ENCODE measurements at places on chromosomes 3 and 15. TPM values are rescaled to one million over a fixed set of nuclear protein-coding genes. Genes with fewer than 3 reads are reported as not detected.

- no peak for DNase-seq
Observed at GRCh38 chr3:188271226-188271914, 117.4 kb downstream of the LPP start.

UACA gene
- polyA plus RNA-seq: 95.6 TPM

IGDCC3 gene
- 8.2 TPM for polyA plus RNA-seq

- DNase-seq: no peak
Observed at GRCh38 chr15:88932271-88932874, 19.2 kb upstream of the MFGE8 start.

- DNase-seq: no peak
Observed at GRCh38 chr15:60973637-60974415, 255.3 kb downstream of the RORA start.

DNA sequence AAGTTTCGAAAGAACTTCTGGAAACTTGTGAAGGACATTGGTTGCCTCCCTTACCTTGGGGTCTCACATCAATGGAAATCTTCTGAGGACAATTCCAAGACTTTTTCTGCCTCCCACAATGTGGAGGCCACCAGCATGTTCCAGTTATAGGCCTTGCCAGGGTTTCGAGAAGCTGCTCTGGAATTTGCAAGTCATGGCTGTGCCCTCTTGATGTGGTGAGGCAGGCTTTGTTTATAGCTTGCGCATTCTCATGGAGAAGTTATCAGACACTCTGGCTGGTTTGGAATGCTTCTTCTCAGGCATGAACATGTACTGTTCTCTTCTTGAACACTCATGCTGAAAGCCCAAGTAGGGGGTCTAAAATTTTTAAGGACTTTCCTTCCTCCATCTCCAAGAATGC is 4.1 kb downstream of the CXCR6 start:
- no peak for DNase-seq

EOMES gene
- polyA plus RNA-seq: 0.11 TPM

HHATL gene
- 0.40 TPM for polyA plus RNA-seq

DNA sequence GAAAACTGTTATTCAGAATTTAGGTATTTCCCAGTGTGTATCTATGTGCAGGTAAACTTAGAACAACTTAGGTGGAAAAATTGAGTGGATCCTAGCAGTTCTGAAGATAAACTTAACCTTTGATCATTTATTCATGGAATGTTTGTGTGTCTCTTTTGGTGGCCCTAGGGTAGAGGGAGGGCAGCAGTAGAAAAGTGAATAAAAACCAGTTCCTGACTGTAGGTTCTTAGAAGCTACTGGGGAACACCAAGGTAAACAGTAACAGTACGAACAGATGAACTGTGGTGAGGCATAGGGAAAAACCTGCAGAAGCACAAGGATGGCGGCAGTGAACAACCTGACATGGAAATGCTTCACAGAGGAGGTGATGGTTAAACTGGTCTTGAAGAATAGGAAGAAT is 2.5 kb downstream of the SNRK start:
- no peak for DNase-seq

- DNase-seq: no peak
Observed at GRCh38 chr3:20040548-20041196, 426 bp downstream of the KAT2B start.

DNA sequence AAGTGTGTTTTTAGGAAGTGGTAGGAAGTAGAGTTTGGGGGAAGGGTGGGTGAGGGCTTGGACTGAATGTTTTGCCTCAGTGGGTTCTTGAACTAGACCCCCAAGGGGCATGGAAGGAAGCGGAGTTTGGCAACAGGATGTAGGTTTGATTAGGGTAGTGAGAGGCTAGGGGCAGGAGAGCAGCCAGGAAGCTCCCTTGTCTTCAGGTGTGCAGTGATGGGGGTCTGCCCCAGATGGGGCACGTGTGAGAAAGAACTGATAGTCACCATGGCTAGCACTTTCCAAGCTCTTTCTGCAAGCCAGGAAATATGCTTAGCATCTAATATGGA is 4.7 kb downstream of the ZSCAN2 start:
- no peak for DNase-seq

AADACL2 gene
- not detected for polyA plus RNA-seq

MINAR1 gene
- polyA plus RNA-seq: 0.97 TPM

- no peak for DNase-seq
Observed at GRCh38 chr3:69249001-69249400, 126.6 kb upstream of the LMOD3 start.

DNA sequence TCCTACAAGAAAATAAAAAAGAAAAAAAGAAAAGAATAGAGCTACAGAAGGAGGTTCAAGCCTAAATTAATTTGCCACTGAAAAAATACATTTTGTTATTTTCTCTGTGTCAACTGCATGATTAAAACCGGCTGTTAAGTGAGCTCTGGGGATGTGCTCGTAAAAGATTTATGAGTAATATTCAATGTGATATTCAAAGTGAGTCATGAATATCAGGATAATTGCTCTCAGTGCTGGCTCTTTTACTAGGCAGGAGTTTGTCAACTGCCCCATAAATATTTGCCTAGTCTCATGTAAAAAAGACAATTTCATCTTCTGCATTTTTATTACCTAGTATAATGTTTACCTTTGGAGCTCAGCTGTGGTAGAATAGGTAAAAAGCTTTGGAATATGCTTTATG is 78.9 kb downstream of the CDIN1 start:
- no peak for DNase-seq

- DNase-seq: no peak
Observed at GRCh38 chr3:123285931-123286307, 84.2 kb downstream of the SEC22A start.

DNA sequence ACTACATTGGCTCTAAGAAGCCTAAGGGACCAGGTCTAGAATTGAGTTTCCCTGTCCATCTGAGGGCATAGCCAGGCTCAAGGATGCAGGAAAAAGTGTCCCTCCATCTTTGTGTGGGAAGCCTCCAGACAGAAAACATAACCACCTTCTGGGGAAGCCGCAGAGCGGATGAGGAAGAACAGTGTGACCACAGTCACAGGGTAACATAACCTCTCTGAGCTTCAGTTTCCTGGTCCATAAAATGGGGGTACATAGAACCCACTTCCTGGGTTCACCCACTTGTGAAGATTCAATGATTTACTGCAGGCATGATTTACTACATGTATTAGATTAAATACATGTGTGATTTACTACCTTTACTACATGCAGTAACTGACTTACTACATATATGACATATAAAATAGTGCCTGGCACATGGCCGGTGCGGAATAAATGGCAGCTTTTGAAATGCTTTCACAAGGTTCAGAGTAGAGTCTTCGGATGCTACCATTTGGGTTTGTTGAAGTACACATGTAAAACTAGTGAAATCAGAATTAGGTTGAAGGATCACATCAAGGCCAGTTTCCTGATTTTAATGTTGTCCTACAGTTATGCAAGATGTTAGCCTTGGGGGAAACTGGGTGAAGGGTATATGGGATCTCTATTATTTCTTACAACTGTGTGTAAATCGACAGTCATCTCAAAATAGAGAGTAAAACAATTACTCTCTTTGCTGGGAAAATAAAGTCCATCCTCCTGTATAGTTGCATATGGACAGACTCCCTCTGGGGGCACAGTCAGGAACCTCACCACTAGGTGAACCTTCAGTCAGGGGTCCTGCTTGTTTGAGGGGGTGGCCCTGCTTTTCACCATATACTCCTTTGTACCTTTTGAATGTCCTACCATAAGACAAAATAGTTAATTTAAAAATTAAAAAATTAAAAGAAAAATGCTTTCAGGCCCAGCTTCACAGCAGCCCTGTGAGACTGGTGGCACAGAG is 86.0 kb downstream of the SEMA5B start:
- no peak for DNase-seq

DNA sequence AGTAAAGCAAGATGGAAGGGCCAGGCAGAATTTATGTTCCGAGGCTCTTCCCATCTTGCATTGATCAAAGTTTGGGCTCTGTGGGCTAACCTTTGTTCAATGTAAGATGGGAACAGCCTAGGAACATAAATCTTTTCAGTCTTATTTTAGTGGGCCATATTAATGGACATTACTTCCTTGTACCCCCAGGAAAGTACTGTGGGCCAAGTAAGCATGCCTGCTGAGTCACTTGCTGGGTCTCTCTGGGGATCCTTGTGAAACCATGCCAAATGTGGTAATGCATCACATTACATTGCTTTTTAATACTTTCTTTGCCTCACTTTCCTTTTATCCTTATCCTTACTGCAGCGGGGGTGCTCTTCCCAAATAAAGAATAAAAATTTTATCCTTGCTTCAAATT is 349.5 kb upstream of the POU1F1 start:
- no peak for DNase-seq

- no peak for DNase-seq
Observed at GRCh38 chr15:63370764-63371163, 10.9 kb downstream of the CA12 start.

- peak; percentile 22 for DNase-seq
Observed at GRCh38 chr15:75508840-75509532, 57.5 kb upstream of the SIN3A start.

DNA sequence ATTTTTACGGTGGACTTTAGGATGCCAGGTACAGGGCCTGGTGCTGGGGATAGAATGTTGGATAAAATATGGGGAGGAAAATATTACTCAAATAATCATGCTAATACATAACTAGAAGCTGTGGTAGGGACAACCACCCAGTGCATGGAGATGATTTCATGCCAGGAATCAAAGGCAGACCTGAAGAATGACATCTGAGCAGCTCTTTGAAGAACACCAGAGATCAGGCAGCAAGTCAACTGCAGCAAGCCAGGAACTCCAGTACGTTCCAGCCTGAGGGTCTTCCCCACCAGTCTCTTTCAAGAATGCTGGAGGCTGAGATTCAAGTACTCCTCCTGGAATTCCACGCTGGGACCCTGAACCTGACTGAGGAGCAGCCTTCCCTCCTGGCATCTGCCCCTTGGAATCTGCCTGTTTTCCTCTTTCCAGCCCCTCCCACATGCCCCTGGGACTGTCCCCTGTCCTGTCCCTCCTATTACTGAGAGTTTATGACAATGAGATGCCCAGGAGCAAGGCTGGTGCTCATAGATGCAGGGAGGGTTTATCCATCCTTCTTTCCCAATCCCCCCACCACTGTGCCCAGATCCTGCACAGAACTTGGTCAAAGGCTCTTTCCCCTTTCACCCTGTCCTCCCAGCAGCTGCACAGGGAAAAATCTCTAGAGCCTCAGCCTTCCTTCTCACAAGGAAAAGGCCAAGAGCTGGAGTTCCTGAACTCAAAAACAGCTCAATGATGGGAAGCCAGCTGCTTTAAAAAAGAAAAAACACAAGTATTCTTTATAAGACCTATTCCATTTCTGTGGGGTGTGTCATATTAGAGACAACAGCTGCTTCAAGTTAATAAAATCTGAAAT is 68.0 kb downstream of the PDZRN3 start:
- DNase-seq: no peak

GMPPB gene
- polyA plus RNA-seq: 13.1 TPM

CYP1A2 gene
- polyA plus RNA-seq: 0.08 TPM

- DNase-seq: no peak
Observed at GRCh38 chr3:128270559-128271492, 117.5 kb downstream of the EEFSEC start.

ATP13A5 gene
- not detected for polyA plus RNA-seq

DNA sequence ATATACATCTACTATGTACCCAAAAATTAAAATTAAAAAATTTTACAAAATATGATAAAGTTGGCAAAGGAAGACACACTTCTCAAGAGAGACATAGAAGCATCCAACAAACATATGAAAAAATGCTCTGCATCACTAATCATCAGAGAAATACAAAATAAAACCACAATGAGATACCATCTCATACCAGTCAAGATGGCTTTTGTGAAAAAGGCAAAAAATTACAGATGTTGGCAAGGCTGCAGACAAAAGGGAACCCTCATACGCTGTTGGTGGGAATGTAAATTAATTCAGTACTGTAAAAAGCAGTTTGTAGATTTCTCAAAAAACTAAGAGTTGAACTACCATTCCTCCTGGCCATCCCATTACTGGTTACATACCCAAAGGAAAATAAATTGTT is 581.7 kb upstream of the CCDC54 start:
- no peak for DNase-seq

- no peak for DNase-seq
Observed at GRCh38 chr15:95085056-95085455, 853.7 kb downstream of the MCTP2 start.

GRCh38 chr3:66237552-66237951 is 16.8 kb downstream of the SLC25A26 start:
- DNase-seq: no peak

- no peak for DNase-seq
Observed at GRCh38 chr3:141476033-141476432, 10.8 kb upstream of the RASA2 start.

GRCh38 chr3:147089286-147089685 is 317.1 kb downstream of the ZIC4 start:
- no peak for DNase-seq

DNA sequence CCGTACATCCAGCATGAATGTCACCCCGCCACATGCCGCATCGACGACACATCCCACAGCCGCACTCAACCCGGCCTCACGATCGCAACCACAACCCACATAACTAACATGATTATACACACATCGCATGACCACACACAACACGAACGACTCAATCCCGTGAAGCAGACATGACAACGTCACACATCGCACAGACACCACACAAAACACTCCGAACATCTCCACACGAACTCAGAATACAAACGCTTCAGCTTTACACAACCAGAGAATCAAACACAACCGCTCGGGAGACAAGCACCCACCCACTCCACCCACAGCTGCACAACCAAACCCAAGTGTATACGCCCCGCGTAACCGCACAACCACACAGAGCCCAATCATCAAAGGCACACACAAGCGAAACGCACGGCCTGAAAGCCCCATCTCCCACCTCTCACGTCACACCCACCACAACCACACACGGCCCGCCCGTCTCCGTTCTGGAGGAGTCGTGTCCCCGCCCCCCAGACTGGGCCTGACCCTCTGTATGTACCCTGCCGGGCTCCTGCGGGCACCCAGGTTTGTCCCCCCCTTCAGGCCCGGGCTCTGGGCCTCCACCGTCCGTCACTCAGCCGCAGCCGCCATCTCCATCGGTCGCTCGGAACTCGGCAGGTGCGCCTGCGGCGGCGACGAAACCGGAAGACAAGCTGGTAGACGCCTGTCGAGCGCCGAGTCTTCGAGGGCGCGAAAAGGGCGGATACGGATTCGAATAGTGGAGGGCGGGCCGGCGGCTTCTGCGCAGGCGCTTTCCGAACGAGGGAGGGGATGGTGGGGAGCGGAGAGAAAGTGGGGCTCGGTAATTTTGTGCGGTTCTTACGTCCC is at the start of gene RBSN:
TSS of gene RBSN (minus strand) at position 646 of the 861 bp plus-strand sequence. CDS start 3,028 bp downstream, outside the sequence.
- DNase-seq: peak; percentile 91

MNS1 gene
- 33.2 TPM for polyA plus RNA-seq

- no peak for DNase-seq
Observed at GRCh38 chr3:177968891-177969290, 567.3 kb upstream of the KCNMB2 start.

DNA sequence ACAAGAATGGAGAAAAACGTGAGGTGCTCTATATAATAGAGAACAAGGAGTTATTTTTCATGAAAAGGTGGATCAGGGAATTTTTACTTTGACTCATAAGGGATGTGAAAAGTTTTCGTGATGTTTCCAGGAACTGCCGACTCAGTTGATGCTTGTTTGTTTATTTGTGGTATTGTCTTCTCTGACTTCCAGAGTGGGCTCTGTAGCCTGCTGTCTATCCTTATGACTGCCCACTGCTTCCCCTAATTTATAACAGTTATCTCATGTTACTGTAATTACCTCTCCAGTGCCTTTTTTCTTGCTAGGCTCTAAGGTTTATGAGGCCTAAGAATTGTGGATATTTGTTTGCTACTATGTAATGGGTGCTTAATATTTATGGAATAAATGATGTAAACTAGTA is 12.3 kb downstream of the ARL13B start:
- DNase-seq: no peak

LSG1 gene
- polyA plus RNA-seq: 33.5 TPM

GRCh38 chr15:90902840-90903732 is at the start of gene MAN2A2:
Gene MAN2A2, plus strand, starts transcription at chr15:90903302. Its CDS starts 906 bp downstream, at chr15:90904208.
- no peak for DNase-seq

UROC1 gene
- 0.07 TPM for polyA plus RNA-seq

PAQR9 gene
- 0.87 TPM for polyA plus RNA-seq

BCHE gene
- 12.8 TPM for polyA plus RNA-seq
